Jurkat, Clone E6-1 (cell line): ENCODE measurements at places on chromosomes 1 and 21.

- DNase-seq, result peak; percentile 29
These were observed 89.0 kb upstream of the SERTAD4 start for GRCh38 chr1:210143465-210144062.

- no peak for DNase-seq
These were observed 24.5 kb downstream of the CNIH3 start for GRCh38 chr1:224640587-224640986.

DNA sequence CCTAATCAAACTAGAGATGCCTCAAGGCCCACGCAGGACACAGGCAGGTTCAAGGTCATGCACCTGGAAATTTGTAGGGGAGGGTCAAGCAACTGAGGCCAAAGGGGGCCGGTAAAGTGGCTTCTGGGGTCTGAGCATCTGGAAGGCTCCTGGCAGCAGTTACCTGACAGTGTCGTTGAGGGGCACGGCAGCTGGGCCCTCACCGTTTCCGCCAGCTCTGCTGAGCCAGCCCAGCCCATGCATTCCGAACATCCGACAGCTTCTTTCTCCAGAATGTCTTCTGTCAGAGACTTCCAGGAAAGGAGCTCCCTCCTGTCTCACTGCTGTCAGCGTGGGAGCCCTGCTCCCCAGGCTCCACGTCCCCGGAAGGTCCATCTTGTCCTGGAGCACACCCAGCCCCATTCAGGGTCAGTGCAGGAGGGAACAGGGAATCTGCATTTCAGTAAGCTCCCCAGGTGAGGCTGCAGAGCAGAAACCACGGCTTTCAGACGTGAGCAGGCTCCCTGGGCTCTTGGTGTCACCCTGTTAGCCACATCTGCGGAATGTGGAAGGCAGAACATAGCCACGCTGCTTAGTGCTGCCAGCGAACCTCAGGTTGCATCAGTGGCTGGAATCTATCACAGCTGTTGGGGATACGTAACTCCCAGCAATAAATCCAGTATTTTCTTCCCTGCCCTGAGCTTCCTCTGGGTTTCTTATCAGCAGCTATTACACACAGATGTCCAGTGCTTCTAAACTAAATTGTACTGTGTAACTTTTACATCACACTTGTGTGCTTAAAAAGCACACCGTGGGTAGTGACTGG, 36.3 kb upstream of the FAM3B start:
- no peak for DNase-seq

GRCh38 chr21:27561116-27561515, 594.2 kb upstream of the ADAMTS5 start:
- DNase-seq, result no peak
